NCI-H2081 treated with DMSO at 0.1 percent for 48 hours (cell line): ENCODE measurements at places on chromosomes 1 and 21.

DNA sequence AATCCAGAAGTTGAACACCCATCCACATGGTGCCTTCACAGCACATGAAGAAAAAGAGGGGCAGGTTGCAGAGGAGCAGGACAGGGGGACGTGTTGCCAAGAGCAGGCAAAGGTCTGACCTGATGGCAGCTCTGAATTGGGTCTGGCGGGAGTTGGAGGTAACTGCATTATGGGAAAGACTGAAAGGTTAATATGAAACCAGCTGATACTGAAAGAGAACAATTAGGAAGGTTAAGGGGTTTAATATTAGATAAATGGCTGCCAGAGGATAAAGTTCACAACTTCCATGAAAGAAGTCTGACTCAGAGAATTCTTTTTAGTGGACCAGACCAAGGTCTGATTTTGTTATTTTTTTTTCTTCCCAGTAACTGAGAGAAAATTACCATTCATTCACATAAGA is 76.1 kb downstream of the CD58 start:
- no peak for DNase-seq

DNA sequence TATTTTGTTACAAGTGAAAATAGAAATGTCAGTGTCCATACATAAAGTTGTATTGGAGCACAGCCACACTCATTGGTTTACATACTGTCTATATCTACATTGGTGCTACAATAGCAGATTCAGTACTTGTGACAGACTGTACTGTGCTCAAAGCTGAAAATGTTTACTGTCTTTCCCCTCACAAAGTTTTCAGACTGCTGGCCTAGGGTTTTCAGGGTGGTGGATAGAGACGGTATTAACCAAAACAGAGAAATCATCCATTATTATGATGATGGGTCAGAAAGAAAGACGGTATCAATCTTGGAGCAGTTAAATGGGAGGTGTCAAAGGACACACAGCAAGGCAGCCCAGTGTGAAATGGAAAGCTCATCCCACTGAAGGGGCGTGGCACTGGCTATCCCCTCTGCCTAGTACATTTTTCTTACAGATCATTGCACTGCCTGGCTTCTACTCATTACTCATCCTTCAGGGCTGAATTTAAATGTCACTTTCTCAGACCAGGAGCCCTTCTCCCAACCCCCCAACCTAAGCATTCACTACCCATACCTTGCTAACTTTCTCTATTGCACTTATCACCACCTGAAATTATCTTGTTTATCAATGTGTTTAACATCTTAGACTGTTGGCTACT is 10.2 kb downstream of the JAK1 start:
- no peak for DNase-seq

- DNase-seq: no peak
Observed at GRCh38 chr1:43345120-43345519, 7.5 kb downstream of the MPL start.

- DNase-seq: no peak
Observed at GRCh38 chr1:31830511-31830910, 14.7 kb upstream of the SPOCD1 start.

DNA sequence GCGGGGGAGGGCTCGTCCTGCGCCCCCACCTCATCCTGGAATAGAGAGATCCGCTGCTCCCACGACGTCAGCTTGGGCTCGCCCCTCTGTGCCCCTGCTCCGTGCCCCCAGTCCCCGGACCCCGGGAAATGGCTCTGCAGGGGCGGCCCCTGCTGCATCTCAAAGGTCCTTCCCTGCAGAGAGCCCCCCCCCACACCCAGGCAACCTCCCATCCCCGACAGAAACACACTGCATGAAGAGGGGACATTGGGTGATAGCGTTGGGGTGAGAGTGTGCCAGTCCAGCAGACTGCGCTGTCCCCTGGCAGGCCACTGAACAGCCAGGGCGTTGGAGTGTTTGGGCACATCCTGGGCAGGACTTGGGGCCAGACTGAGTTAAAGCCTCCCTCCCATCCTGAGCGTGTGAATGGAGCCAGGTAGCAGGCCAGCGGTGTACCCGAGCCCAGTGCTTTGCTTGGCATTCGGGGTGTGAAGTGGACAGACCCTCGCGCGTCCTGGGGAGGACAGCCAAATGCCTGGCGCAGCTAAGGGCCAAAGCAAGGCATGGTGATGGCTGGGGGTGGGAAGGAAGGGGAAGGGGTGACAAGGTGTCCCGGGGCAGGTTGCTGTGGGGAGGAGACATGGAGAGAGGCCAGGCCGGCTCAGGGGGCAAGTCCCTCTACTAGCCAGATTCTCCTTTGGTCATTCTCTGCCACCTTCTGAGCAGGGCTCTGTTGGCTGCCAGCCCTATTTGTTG is 633 bp upstream of the ETNK2 start:
- DNase-seq: no peak
